COR-L47 (cell line): ENCODE measurements at places on chromosomes 1 and 21.
A peak's percentile ranks its signal among the peaks of the same experiment; 100 is the strongest.

GRCh38 chr1:109925159-109925990 is 14.7 kb downstream of the CSF1 start:
- DNase-seq: no peak

DNA sequence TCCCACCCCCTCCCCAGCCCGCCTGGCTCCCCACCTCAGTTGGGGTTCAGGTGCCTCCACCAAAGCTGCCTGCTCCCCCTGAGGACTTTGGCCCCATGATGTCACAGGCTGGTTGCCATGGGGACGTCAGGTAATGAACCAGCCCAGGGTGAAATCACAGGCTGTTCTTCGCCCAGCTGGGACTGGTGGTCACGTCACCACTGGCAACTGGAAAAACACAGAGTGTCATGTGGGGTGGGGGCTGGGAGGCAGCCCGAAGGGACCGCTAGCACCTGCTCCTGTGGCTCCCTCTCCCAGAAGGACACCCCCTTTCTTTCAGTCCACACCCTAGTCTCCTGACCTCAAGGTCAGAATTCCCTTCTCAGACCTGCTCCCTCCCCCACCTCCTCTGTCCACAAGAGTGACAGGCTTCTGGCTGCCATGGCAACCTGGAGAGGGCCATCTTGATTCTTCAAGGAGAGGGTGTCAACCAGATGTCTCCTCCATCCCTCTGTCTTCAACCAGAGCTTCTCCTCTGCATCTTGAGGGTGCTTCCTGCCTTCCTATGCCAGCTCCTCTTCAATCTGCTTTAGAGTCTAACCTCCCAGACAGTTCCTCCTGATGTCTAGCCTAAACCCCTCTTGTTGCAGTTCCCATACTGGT is 6.2 kb downstream of the FAM131C start:
- peak; percentile 25 for DNase-seq

DNA sequence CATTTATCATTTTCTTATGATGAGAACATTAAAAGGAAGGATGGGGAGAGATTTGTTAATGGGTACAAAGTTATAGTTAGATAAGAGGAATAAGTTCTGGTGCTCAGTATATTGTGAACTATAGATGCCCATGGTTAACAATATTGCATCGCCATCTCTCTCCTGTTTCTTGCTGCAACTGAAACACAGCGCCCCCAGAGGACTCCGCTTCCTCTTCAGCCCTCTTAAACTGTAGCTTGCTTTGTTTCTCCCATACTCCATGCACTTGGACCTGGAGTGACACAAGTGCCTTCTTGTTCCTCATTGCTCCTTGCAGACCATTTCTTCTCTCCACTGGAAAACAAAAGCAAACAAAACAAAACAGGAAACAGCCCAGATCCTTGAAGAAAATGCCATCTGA is 70.1 kb upstream of the NTPCR start:
- DNase-seq: peak; percentile 6

DNA sequence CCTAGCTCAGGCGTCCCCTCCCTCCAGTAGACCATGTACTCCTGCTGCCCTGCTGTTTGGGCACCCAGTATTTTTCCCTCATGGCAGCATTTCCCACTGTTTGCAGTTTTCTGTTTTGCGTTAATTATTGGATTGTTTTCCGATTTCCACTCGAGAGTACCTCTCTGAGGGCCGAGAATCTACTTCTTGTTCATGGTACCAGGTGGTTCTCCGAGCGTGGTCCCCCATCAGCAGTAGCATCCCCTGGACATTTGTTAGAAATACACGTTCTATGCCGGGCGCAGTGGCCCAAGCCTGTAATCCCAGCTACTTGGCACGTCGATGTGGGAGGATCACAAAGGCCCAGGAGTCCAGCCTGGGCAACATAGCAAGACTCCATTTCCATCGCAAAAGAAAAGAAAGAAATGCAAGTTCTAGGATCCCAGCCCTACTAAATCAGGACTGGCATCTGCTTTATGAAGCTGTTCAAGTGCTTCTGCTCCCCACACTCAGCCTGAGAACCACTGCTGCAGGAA is 690 bp downstream of the RRP1 start:
- DNase-seq: no peak

GRCh38 chr1:153961421-153961820 is 1.9 kb downstream of the SLC39A1 start:
- no peak for DNase-seq

DNA sequence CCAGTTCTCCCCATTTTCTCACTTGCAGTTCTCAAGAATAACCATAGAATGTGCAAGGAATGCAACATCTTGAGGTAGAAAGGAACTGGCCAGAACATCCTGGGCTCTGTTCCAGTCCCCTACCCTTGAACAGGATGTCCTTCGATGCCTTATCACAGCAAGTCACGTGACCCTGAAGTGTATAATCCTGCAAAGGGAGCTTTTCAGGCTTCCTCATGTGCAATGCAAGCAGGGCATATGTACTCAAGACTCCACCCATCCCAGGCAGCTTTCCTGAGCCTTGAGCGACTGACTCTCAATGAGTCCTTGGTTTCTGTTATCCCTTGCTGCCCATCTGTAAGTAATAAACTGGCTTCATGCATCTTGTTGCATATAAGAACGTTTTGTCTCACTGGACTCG is 311.0 kb downstream of the MRPL39 start:
- DNase-seq: no peak

DNA sequence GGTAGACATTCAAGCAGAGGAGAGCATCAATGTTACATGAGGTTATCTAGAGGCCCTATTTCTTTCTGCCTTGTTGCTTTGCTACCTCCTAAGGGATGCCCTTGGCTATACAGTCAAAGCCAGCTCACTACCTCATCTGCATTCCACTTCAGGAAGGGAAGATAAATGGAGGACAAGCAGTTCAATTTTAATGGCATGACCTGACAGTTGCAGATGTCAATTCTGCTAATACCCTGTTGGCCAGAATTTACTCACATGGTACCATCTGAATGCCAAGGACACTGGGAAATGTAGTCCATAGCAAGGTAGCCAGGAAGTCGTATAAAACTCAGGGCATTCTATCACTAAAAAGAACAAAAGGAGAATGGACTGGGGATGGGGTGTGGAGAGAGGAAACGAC is 31.5 kb downstream of the PALMD start:
- DNase-seq: no peak

DNA sequence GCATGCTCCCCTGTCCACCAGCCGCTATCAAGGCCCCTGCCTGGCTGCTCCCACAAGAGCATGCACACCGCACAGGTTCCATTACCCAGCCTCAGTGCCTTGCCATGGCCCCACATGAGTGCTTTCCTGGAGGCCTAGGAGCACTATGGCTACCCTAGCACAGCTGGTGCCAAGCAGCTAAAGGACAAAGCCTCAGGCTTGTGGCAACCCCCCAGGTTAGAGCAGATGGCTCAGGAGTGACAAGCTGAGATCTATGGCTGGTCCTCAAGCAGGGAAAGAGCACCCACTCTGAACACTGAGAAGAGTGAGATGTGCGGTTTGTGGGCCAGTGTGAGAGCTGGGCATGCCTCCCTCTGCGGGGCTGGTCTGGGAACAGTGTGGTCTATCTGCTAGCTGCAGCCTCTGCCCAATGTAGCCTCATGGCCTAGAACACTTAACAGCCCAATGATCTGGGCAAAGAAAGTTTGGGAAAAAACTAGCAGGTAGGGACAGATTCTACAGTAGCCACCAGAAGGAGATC is 129.8 kb downstream of the VAV3 start:
- no peak for DNase-seq
